Hippocampal formation (tissue), 2 donors: ENCODE measurements at places on chromosomes 11 and 22.

DNA sequence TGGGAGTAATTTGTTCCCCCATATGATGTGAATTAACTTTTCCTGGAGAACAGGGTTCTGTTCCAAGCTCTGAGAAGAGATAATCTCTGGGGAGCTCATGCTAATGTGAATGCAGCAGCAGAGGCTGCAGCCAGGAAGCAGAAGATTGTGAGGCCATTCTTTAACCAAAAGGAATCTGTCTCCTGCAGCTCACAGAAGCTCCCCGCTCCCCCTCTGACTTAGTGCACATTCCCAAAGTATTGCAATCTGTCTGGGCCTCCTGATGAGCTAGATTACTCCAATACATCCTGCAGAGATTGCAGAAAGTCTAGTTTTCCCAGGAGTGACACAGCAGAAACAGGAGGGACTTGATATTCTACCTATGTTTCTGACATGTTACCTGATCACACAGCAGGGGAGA lies 420.6 kb upstream of the FAT3 start:
- no peak for DNase-seq

GRCh38 chr11:69943066-69943465 lies 123.8 kb upstream of the FGF3 start:
- no peak for DNase-seq

DNA sequence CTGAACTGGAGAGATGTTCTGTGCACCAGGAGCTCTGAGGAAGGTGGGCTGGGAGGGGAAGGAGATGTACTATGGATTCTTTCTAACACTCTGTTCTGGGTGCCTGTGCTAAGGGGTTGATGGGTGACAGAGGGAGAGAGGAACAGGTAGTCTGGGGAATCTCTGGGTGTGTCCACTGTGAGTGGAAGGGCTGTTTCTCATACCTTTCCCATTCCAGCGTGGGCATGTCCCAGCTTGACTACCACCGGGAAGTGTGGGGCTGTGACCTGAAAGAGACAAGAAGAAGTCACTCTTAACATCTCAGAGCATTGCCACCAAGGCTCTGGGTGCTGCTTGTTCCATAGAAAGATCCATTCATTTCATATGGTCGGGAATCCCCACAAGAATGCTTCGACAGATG lies 121.9 kb downstream of the FBXO7 start:
- DNase-seq = no peak

DNA sequence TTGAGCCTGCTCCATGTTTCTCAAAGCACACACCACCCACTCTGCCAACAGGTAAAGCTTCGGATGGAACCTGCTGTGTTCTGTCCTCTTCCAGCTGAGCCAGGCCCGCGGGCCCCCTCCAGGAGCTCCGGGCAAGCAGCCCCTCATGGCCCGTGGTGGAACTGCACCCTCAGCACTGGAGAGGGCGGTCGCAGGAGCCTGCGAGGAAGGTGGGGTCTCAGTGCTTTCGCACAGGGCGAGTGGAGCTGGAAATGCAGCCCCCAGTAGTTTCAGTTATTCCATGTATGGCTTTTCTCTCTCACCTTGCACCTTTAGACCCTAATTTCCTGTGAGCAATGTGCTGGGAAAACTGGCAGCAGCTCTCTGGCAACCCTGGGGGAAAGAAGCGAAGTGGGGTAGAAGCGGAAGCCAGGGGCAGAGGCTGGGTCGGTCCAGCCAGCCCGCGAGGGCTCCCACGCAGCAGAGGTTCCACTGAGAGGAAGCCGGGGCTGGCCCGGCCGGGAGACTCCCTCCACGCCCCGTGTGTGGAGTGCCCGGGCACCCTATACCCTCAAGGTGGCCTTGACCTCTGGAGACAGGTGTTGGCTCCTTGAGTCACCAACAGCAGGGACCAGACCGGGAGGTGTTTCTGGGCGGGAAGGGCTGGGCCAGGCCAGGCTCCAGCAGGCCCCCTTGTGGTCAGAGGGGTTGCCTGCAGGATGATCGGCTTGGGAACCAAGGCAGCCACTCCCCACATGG lies 119.9 kb upstream of the TMEM45B start:
- DNase-seq = no peak

DNA sequence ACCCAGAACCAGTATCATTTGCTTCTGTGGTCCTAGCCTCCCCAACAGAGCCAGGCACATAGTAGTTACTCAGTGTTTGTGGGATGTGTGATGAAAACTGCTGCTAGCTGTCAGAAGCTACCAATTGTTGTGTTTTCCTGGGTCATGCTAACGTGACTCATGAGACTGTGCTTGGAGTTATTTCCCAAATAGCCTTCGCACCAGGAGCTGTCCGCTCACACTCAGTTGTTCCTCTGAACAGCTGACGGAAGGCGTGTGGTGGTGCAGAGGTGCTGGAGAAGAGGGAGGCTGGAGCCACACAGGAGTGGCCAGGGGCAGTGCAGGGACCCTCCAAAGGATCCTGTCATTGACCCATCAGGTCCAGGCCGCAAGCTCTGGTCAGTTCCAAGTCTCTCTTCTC lies 53.9 kb upstream of the TBCEL start:
- no peak for DNase-seq

GRCh38 chr11:1128311-1129142 lies 29.2 kb upstream of the MUC5AC start:
- DNase-seq = no peak

- DNase-seq = no peak
These were observed 148.3 kb downstream of the TEAD1 start for GRCh38 chr11:12822392-12823022.

DNA sequence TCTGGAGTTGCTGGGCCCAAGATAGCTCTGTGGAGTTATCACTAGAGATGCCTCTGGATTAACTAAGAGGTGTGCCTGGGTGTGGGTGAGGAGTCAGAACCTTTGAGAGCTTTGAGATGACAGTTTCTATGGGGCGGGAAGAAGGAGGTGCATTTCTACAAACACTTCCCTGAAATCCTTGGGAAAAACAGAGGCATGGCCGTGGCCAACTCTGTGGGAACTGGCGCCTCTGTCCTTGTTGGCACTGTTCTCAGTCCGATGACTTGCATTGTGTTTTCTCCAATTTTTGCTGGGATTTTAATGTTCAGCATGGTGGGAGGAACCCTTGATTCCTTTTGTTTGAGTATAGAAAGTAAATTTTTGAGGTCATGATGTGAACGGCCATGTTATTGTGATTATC lies 115.8 kb upstream of the PARVA start:
- DNase-seq = no peak

DNA sequence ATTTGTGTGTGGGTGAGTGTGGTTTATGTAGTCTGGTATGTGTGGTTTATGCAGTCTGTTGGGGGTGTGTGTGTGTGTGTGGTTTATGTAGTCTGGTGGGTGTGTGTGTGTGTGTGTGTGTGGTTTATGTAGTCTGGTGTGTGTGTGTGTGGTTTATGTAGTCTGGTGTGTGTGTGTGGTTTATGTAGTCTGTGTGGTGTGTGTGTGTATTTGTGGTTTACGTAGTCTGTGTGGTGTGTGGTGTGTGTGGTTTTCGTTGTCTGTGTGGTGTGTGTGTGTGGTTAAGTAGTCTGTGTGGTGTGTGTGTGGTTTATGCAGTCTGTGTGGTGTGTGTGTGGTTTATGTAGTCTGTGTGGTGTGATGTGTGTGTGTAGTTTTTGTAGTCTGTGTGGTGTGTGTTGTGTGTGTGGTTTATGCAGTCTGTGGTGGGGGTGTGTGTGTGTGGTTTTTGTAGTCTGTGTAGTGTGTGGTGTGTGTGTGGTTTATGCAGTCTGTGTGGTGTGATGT lies 26.2 kb upstream of the PARVG start:
- DNase-seq = no peak

- no peak for DNase-seq
These were observed 2.2 kb downstream of the BCR start for GRCh38 chr22:23182309-23183060.

DNA sequence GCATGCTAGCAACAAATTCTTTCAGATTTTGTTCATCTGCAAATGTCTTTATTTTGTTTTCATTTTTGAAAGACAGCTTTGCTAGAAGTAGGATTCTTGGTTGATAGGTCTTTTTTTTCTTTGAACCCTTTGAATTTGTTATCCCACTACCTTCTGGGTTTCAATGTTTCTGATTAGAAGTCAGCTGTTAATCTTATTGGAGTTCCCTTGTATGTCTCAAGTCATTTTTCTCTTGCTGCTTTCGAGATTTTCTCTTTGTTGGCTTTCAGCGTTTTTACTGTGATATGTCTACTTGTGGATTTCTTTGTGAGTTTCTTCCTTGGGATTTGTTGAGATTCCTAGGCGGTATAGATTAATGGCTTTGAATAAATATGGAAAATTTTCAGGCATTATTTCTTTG lies 27.2 kb upstream of the MS4A8 start:
- DNase-seq = no peak

- no peak for DNase-seq
These were observed 2.6 kb upstream of the RRM1 start for GRCh38 chr11:4092026-4092425.

DNA sequence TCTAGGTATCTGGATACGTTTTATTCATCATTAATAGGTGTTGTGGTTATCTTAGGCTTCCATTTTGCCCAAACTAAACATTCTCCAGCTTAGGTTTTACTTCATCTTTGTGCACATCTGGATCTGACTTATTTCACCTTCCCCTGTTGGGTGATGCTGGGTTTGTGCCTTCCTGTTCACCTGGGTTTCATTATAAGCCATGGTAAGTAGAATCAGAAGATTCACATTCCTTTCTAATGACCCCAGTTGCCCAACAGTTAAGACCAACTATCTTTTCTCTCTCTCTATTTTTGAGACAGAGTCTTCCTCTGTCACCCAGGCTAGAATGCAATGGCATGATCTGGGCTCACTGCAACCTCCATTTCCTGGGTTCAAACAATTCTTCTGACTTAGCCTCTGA lies 44.6 kb downstream of the LMO2 start:
- DNase-seq = no peak

- DNase-seq = peak; percentile 5
These were observed 11.0 kb downstream of the CRELD2 start for GRCh38 chr22:49929211-49929979.

DNA sequence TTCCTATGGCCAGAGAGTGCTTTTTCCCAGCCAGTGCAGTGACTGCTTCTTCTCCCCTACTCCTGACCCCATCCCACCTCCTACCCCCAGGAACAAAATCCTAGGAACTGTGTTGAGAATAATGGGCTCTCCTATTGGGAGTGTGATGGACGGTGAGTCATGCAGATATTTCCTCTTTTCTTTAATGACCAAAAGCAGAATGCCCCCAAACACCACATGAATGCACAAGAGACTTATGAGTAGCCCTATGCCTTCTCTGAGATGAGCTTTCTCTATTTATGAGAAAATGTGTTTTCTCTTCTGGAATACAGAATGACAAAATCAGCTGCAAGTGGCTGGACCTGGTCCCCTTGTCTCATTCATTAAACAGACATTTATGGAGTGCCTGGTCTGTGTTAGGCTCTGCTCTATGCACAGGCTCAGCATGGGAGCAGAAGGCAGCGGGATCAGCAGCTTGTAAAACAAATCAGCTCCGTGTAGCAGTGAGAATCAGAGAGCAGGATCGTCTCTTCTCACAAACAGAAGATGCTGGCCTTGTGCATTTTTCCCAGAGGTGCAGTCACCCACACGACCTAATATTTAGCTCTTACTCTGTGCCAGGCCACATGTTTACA lies 47.5 kb upstream of the GALNT18 start:
- DNase-seq = no peak

- no peak for DNase-seq
These were observed 2.3 kb downstream of the PACSIN3 start for GRCh38 chr11:47183969-47184368.

DNA sequence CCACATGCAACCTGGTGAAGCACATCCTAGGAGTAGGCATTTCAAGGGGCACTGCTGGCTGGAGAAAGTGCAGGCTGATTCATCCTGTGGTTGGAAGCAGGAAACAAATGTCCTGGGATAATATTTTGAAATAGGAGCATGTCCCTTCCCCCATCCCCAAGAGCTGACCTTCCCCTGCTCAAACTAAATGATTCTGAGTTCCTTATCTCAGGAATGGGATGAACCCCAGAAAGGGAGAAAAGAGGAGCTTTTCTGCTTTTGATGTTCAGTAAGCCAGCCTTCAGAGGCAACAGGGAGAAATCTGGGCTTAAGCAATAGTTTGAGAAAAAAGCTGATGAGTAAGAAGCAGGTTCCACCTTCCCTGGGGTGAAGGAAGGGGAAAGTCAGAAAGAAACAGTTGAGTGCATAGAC lies 19.5 kb upstream of the SPON1 start:
- DNase-seq = no peak

DNA sequence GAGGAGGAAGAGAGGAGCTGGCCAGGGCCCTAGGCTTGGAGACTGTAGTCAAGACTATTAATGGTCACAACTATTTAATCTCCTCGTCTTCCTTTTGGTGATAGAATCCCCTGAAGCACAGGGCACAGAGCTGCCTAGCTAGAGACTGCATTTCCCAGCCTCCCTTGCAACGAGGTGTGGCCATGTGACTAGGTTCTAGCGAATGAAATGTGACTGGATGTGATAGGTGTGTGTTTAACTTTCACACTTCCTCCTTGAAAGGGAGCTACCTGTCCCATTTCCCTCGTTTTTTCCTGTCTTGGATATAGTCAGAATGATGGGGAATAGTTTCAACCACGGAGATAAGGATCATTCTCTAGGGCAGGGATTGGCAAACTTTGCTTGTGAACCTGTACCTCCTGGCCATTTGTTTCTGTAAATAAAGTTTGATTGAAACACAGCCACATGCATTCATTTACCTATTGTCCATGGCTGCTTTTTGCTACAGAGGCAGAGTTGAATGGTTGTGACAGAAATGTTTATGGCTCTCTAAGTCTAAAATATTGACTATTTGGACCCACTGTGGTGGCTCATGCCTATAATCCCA lies 313.5 kb downstream of the MIAT start:
- DNase-seq = no peak

GRCh38 chr11:69703453-69703767 lies 412 bp downstream of the FGF19 start:
- no peak for DNase-seq
